ENCODE measurements at places on chromosomes 5 and 9.

DNA sequence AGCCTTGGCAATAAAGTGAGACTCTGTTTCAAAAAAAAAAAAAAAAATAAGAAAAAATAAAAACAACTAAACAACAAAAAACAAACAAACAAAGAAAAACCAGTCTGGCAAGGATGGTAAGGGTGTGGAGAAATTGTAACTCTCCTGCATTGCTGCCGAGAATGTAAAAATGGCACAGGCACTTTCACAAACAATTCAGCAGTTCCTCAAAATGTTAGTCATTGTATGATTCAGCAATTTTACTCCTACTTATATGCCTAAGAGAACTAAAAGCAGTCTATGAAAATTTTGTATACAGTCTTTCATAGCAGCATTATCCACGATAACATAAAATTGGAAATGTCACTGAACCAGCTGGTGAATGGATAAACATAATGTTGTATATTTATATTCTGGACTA lies 280.4 kb downstream of the CDH9 start:
- DNase-seq: no peak

DNA sequence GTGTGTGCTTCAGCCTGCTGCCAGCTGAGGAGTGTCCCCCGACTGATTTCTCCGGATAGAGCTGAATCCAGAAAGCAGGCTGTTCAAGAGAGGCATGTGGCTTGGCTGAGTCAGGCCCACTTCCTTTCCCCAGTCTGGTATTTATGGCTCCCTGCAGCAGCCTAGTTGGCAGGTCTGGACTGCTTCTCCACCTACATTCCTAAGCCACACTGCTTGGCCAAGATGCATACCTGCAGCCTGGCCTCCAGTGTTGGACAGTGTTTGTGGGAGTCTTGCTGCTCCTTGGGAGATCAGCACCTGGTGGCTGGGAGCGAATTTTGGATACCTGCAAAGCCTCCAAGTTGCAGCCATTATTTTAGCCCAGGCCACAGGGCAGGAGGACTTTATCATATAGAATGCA lies 670.8 kb downstream of the ACTL7B start:
- no peak for DNase-seq

- peak; percentile 62 for DNase-seq
Measured at GRCh38 chr9:129237164-129237611, 59.1 kb upstream of the IER5L start.

DNA sequence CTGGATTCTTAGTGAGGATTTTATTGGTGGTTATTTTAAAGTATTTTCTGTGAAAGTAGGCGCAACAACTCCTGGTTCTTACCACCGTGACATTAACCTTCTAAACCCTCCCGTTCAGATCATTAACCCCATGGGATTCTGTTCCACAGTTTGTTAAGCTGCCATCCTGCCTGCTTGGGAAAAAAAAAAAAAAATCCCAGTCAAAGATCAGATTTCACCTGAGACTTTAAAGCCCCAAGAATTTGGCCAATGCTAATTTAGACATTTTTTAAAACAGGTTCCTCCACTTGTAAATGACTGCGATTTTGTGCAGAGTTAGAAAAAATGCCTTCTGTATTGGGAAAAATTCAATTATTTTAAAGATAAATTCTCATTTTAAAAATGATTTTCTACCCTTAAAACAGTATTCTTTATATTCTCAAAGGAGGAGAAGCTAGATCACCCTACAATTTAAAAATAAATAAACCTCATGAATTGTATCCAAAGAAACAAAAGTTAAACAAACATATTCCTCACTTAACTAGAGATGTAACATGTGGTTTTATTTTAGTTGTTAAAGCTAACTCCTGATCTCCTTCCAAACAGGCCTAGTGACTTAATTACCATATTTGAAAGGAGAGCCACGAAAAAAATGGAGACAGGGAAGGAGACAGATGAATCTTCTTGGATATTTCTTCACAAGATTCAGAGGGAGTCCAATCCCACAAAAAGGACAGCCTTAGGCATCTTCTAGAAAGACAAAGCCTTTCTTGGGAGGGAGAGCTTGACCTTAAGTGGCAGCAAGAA lies 93.1 kb upstream of the IFNK start:
- no peak for DNase-seq

- DNase-seq: no peak
Measured at GRCh38 chr9:73667749-73668148, 516.1 kb downstream of the ANXA1 start.

DNA sequence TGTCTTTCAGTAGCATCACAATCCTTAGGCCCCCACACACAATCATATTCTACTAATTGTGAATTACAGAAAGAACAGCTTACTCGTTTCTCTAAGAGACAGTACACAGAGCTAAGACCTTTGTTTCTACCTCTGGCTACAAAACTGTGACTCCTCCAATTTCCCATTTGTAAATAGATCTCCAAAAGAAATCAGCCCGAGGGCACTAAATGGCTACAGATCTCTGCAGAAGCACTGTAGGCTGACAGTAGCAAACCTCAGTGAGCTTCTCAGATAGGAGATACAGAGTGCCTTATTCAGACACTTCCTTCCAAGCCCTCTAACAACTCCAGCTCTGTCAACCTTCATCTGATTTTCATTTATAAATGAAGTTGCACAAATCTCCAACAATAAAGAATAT lies 51.0 kb downstream of the EFNA5 start:
- DNase-seq: no peak

DNA sequence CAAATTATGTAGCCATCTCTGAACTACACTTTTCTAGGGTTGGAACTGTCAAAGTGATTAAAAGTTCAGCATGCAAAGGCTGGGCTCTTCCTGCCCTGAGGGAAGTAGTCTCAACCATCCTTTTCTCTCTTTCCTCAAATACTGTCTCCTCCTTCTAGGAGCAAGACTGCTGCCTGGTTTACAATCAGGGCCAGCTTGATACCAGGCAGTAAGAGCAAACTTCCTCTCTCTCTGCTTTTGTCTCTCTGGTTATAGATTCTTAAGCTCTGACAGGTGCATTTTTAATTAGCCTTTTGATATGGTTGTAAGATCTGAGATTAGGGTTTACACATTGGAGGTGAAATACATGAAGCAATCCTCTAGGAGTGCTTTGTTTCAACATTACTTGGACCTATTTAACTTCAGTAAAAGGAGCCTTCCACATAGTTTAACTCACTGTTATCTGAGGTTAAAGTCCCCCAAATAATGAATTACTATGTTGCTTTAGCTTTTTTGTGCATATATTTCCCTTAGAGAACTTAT lies 436.1 kb downstream of the SPATA31D1 start:
- DNase-seq: no peak

GRCh38 chr5:25500635-25501034 lies 855.9 kb upstream of the CDH10 start:
- DNase-seq: no peak

- no peak for DNase-seq
Measured at GRCh38 chr5:96014395-96014794, 52.7 kb upstream of the ELL2 start.

DNA sequence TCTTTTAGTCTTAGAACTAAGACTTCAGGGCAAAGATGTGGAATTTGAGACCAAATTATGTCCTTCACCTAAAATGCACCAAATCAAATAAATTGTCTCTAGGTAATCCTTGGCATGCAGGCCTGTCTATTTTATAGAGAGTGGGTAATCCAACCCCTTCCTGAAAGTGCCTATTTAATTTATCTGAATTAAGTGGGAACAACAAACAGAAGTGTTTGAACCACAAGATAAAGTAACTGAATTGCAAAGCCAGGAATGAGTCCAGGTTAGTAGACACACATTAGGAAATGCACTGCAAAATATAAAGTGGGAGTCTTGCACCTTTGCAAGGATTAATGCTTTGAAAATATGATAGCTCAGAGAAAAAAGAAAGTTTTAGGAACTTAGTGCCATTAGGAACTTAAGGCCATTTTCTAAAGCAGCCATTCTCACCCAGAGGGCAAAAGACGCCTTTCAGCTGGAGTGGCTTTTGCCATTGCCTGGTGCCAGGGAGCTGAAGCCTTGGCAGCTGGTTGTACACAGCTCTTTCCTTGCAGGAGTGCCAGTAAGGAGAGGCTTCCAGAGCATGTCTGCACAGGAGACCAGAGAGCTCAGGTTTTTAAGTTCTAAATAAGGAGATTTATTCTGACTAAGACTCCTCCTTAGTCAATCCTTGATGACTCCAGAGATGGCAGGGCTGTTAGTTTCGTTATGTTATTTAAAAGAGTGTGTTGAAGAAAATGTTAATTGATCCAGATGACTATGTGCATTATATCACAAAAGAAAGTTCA lies 151.7 kb upstream of the ELL2 start:
- DNase-seq: no peak

- DNase-seq: no peak
Measured at GRCh38 chr5:29796013-29796412, 1397.5 kb upstream of the CDH6 start.

GRCh38 chr9:34665067-34665380 lies 2.6 kb upstream of the CCL27 start:
- DNase-seq: no peak

DNA sequence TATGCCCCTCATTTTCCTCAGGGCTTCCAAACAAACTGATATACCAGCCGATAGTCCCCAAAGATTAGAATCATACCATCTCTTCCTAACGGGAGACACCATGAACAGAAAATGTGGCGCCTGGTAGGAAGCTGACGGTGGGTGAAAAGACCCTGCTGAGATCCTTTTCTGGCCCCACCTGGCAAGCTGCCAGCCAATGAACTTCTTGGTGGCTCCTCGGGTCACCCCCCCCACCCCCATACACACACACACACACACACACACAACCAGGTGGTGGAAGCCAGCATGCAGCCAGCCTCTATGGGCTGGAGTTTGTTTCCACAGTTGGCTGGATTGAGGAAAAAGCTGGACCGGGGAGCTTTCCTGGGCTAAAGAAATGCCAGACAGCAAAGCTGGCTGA lies 4.8 kb upstream of the CCIN start:
- no peak for DNase-seq

DNA sequence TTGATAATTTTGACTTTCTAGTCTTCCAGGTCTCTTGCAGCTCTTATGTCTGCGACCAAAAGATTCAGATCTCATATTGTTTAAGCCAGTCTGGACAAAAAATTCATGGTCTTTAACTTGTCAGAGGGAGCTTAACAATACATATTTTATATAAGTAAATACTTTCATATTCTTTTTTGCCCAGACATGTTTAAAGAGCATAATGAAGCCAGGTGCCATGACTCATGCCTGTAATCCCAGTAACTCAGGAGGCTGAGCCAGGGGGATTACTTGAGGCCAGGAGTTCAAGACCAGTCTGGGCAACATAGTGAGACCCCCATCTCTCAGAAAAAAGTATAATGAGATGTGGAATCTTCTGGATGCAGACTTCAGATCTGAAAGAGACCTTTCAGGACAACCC lies 69.8 kb downstream of the JMY start:
- DNase-seq: no peak

- DNase-seq: no peak
Measured at GRCh38 chr5:115888027-115888426, 46.3 kb downstream of the AP3S1 start.

- no peak for DNase-seq
Measured at GRCh38 chr5:79235261-79235633, 684 bp upstream of the JMY start.

DNA sequence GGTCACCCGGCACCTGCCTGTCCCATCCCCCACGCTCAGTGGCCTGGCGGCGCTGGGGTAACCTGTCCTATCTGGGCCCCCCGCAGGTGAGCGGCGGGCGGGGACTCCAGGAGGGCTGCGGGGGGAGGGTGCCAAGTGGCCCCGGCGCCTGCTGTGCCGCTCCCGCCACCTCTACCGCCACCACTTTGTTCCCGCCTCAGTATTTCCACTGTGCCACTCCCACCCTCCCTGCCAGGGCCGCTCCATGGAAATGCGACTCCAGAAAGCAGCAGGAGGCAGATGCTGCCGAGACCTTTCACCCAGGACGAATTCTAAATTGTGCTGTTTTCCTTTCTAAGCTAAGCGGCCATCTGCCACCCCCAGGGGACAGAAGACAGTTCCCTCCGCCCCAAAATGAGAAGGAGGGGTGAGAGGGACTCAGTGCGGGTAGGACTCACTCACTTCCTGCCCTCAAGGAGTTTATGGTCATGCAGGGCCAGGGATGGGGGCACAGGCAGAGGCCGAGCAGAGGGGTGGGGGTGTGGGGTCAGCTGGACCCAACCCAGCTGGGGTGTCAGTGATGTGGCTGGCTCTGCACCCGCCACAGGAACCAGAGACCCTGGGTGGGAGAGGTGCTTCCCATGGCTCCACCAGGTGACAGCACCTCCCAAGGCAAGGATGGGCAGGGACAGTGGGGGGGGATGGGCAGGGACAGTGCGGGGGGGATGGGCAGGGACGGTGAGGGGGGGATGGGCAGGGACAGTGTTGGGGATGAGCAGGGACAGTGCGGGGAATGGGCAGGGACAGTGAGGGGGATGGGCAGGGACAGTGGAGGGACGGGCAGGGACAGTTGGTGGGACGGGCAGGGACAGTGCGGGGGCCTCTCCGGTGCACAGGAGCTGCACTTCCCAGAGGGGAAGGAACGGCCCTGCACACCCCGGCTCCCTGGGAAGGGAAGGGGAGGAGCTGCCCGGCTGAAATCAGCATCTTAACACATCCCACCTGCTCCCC lies 17.8 kb downstream of the NOTCH1 start:
- no peak for DNase-seq

DNA sequence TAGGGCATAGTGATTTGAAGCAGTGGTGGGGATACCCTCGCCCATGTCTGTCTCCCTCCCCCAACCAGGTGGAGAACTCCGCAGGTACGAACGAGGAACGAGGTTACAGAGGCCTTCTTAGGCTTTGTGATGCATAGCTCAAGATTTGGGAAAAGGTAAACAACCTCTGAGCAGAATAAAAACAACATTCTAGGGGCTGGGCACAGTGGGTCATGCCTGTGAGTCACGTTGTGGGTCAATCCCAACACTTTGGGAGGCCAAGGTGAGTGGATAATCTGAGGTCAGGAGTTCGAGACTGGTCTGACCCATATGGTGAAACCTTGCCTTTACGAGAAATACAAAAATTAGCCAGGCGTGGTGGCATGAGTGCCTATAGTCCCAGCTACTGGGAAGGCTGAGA lies 3.6 kb upstream of the LCP2 start:
- no peak for DNase-seq

GRCh38 chr9:118613996-118614395 lies 755.2 kb downstream of the BRINP1 start:
- no peak for DNase-seq

All from stimulated activated CD4-positive, alpha-beta T cell treated with anti-CD3 and anti-CD28 coated beads, Interleukin-1b, Interleukin-23, amount 100 ng/mL, for 24 hours (primary cell).